ENCODE measurements at places on chromosomes 11 and 22.

- DNase-seq = no peak
Observed at GRCh38 chr11:79392161-79392560, 48.7 kb downstream of the TENM4 start.

DNA sequence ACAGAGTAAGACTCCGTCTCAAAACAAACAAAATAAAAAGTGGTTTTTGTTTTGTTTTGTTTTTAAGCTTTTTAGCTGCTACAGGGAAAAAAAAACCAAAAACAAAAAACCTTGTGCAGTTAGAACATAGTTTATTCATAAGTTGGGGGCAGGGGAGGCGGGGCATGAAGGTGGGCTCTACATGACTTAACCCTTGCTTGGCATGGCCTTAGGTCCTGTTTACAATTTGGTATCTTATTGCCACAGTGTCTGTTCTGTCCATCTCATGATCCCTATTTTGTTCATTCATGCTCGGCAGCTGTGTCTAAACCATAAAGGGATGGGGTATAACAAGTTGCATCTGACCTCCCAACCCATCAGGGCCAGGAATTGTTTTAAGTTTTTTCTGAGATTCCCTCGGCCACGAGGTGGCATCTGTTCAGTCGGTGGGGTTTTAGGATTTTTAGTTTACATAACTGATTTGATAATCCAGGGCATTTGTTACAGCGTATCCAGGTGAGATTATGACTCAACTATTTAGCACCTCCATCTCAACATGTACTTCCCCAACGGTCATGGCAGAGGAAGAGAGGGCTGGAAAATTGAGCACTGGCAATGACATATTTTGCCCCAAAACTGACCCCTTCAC is 6.9 kb downstream of the AP5B1 start:
- DNase-seq = no peak

DNA sequence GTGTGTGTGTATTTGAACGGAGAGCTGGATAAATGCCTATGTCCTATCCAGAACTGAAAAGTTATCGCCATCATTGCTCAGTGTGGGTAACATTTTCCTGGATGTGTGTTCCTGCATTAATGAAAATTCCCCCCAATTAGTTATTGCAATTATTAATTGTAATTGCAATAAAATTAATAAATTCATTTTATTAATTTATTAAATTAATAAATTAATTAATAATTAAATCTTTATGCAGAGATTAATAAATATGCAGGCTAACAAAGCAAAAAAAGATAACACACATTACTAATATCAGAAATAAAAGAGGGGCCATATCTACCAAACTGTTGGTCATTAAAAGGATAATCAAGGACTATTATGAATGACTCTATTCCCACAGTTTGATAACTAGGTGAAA is 3.6 kb downstream of the RFPL3 start:
- no peak for DNase-seq

DNA sequence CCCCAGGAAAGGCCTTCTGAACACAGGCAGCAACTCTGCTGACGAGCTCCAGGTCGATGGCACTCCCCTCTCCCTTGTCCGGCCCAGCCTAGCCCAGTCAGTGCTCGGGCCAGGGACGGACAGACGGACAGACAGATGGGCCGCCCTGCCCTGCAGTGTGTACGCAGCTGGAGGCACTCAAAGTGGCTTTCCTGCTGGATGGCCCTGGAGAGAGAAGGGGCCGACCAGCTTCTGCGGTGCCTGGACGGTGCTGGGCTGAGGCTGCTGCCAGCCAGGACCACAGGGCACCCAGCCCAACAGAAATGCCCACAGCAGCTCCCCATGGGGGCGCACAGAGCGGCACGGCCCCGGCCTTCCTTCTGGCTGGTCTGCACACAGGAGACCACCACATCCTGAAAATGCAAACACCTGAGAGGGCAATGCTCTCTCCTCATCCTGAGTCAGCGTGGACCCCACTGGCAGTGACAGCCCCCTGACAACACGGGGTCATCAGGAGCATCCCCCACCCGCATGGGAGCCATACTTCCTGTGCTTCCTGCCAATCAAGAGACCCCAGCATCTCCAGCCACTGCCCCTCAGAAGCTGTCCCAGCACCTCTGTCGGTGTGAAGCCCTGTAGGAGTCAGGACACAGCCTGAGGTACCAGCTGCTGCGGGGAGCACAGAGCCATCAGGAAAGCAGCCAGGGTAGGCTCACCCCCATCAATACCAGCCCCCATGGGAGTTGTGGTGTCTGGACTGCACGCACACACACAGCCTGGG is 692 bp upstream of the MOB2 start:
- no peak for DNase-seq

GRCh38 chr11:32526760-32527159 is 56.9 kb upstream of the EIF3M start:
- DNase-seq = no peak

- no peak for DNase-seq
Observed at GRCh38 chr22:37026325-37026724, 6.8 kb downstream of the MPST start.

GRCh38 chr11:23961503-23962338 is 535.1 kb upstream of the LUZP2 start:
- no peak for DNase-seq

DNA sequence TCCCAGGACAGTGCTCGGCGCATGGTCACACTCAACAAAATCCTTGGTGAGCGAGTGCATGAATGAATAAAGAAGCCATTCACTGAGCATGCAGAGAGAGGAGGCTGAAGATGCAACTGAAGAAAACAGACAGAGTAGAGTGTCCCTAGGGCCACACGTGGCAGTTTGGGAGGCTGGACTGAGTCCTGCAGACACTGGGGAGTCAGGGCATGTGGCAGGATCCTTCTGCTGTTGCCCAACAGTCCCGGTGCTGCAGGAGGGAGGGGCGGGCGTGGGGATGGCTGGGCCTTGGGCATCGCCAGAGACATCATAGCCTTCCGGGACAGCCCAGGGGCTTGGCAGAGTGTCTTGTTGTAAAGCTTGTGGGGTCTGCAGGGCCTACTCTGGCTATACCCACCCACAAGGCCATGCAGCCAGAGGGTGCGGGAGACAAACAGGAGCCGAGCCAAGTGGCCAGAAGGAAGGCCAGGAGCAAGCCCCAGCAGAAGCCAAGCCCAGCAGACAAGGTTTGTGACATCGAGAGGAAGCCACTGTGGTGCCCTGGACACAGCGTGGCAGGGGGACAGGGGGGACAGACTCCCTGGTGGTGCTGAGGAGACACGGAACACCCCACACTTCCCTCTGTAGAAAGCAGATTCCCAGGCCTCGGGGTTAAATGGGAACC is 26.7 kb upstream of the FBLN1 start:
- peak; percentile 51 for DNase-seq

GRCh38 chr11:118201966-118202365 is 22.8 kb downstream of the JAML start:
- no peak for DNase-seq

DNA sequence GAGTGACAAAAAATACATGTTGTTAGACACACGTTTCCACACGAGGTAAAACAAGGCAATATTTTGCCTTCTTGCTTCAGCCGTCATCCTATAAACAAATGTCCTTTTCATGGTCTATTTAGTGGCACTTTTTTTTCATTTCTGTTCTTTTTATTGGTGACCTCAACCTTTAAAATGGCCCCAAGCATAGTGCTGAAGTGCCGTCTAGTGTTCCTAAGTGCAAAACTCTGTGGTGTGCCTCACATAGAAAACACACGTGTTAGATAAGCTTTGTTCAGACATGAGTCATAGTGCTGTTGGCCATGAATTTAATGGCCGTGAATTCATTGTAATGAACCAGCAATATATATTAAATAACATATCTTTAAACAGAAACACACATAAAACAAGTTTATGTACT is 15.6 kb downstream of the OVCH2 start:
- DNase-seq = no peak

GRCh38 chr11:125402435-125402834 is 93.6 kb downstream of the FEZ1 start:
- DNase-seq = peak; percentile 59

GRCh38 chr11:111010391-111011274 is 234.9 kb upstream of the POU2AF2 start:
- no peak for DNase-seq

DNA sequence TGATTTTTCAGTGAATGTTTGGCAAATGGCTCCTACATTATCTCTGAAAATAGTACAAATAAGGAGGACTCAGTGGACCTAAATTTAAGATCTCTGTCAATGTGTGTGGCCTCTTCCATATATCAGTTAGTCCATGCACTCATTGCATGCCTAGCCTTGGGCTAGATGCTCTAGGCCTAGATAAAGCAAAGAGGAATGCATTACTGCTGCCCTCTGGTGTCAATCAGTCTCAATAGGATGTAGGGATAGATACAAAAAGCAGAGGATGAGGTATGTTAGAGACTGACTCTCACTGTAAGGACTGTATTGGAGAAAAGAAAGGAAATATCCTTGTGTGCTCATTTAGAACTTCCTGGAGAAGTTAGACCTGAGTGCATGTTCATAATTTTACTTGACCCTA is 42.0 kb downstream of the MS4A2 start:
- no peak for DNase-seq

GRCh38 chr22:36463783-36464184 is 17.7 kb downstream of the TXN2 start:
- no peak for DNase-seq

- peak; percentile 19 for DNase-seq
Observed at GRCh38 chr11:11078344-11079086, 220.7 kb upstream of the ZBED5 start.

DNA sequence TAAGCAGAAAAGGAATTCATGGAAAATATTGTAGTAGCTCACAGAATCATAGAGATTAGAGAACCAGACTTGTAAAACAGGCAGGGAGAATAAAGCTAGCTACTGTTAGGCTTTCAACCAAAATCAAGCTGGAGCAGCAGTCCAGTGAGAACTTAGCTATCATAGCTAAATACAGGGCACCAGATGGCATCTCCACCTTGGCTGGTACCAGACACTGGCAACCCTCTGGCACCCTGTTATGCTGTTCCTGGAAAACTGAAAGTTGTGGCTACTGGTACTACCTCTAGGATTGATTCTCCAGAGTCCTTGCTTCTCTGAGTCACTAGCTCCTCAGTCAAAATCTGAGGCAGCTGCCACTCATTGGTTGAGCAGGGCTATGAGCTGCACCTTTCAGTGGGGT is 6.0 kb upstream of the DRD2 start:
- DNase-seq = no peak

- DNase-seq = peak; percentile 29
Observed at GRCh38 chr22:42721045-42721434, 370 bp upstream of the A4GALT start.

DNA sequence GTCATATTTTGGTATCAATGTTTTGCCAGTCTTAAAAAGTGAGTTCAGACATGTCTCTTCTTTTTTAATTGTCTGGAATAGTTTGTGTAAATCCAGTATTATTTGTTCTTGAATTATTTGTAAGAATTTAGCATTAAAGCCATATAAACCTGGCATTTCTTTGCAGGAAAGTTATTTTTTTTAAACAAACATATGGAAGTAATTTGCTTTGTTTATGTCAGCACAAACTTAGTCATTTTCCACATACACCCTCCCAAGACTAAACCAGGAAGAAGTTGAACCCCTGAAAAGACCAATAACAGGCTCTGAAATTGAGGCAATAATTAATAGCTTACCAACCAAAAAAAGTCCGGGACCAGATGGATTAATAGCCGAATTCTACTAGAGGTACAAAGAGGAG is 9.1 kb upstream of the CCDC81 start:
- DNase-seq = peak; percentile 54

- no peak for DNase-seq
Observed at GRCh38 chr11:29481738-29482137, 535.1 kb downstream of the KCNA4 start.

DNA sequence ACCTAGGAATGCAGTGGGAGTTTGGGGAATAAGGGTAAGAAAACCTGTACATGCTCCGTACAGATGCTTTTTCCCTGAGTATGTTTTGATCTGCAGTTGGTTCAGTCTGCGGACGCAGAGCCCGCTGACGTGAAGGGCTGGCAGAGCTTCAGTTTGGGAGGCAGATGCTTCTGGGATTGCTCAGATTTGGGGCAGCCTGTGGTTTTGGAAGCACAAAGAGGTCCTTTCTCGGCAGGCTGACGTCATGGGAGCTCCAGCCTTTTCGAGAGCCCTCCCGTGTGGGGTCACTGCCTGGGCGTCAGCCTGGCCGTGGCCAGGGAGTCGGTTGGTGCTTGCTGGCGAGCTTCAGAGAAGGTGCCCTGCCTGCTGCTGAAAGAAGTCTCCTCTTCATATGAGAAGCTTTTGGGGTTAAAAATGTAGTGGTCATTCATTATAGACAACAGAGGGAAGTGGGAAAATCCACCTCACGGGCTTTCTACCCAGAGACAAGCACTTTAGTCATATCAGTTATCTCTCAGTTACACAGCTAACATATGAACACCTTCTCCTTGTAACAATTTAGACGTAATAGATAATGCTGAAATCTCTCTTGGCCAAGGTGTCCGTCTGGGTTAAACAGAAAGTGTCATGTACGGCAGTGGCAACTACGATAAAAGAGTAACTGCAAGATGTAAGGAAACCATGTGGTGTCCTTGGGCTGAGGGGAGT is 26.8 kb downstream of the TPCN2 start:
- peak; percentile 98 for DNase-seq

- DNase-seq = peak; percentile 96
Observed at GRCh38 chr11:129846508-129847335, 31.1 kb downstream of the TMEM45B start.

GRCh38 chr11:47004595-47005033 is 68.1 kb downstream of the CSTPP1 start:
- DNase-seq = peak; percentile 98

DNA sequence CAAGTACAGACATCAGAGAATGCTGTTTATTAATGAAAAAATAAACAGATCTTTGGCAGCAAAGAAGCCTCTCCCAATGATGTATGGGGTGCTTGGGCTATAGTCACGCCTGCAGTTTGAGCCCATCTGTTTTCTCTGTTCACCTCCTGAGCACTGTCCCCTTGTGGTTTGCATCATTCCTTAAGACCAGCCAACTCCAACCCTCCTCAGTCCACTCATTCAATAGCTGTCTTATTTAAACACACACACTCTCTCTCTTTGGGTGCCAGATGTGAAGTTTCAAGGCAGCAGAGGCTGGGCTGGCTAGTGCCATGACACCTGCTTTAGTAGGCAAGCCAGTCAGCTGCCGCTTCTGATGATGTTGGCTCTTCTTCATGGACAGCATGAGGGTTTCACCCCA is 58.1 kb downstream of the POLD3 start:
- DNase-seq = peak; percentile 94

GRCh38 chr11:64842366-64842759 is 2.1 kb downstream of the CDC42BPG start:
- no peak for DNase-seq

- DNase-seq = no peak
Observed at GRCh38 chr22:50400931-50401330, 57.8 kb downstream of the PPP6R2 start.
